Stimulated activated CD8-positive, alpha-beta memory T cell treated with anti-CD3 and anti-CD28 coated beads, Interleukin-15, amount 100 ng/mL, for 48 hours (primary cell): ENCODE measurements at places on chromosomes 4 and X.

DNA sequence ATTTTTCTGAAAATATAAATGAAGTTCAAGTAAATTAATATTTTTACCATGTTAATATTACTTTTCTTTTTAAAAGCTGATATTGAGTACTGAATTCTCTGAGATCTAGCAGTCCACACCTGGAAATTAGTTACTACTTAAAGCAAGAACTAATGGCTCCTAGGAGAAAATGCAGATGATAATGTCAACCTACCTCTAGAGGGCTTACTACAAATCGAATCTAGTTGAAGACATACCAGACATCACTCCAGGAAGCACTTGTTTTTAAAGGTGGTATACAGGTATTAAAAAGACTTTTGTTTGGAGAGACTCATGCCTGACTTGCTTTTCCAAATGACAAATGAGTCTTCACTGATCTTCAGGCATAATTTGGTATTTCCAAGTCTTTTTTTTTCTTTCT lies 516.4 kb upstream of the BOD1L1 start:
- no peak for DNase-seq

- DNase-seq = no peak
Measured at GRCh38 chr4:172011196-172011595, 198.0 kb downstream of the GALNTL6 start.

DNA sequence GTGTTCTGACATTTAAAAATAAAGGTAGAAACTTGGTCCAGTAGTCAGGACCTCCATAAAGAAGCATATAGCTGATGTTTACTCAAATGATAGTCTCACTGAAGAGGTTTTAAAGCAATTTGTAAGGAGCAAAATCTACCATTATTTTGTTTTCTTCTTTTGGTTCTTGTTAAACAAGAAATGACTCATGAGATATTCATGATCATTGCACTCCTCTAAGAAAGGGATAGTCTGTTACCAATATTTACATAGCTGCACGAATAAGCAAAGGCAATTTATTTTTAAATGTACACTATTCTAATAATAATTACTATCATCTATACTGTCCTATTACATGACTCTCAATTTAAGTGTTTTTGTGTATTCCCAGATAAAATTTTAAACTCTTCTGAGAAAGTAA lies 397.9 kb downstream of the FAM47B start:
- no peak for DNase-seq

GRCh38 chr4:98728433-98728832 lies 70.0 kb upstream of the TSPAN5 start:
- DNase-seq = no peak

- no peak for DNase-seq
Measured at GRCh38 chrX:68114573-68115129, 318.6 kb downstream of the OPHN1 start.

GRCh38 chr4:159298502-159298901 lies 195.6 kb downstream of the RAPGEF2 start:
- no peak for DNase-seq

DNA sequence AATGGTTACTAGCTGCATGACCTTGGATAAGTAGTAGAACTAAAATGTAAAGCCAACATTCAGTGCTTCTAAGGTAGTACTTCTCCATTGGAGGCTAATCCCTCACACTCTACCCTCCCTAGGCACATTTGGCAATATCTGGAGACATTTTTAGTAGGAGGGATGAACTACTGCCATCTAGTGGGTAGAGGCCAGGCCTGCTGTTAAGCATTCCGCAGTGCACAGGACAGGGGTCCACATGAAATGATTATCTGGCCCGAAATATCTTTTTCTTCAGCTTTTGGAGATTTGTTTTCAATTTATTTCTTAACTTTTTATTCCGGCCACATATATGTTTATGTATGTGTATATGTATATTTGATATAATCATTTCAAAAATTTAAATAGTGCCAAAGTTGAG lies 36.0 kb upstream of the SPANXC start:
- DNase-seq = no peak

GRCh38 chrX:110163488-110163887 lies 154.4 kb downstream of the AMMECR1 start:
- no peak for DNase-seq

DNA sequence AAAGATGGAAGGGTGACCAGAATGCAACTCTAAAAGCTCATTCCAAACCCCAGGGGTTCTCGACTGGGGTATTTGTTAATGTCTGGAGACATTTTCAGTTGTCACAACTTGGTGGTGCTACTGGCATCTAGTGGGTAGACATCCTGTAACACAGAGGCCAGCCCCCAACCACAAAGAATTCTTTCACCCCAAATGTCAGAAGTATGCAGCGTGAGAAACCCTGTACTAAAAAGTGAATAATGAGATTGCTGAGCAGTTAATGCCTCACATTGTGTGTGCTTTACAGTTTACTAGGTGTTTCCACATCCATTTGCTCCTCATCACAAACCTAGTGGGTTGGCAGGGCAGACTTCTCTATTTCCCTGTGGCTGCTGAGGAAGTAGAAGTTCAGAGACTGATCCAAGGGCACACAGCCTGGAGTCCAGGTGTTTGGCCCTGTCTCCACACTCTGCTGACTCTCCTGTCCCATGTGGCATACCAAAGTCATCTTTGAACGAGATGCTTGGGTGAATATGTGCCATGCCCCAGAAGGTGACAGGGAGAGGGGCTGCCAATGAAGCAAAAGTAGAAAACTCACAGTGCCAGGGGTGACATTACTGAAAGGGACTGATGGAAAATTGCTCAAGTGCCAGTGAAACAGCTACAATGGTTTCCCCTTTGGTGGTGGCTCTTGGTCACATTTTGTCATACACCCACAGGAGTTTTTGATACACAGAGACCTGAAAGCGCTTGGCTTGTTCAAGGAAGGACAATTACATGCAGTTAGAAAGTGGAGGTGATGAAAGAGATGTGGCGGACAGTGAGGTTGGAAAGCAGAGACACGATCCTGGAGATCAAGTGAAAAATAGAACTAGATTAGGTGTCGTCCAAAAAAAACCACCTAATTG lies 10.1 kb upstream of the TMEM154 start:
- DNase-seq = no peak

DNA sequence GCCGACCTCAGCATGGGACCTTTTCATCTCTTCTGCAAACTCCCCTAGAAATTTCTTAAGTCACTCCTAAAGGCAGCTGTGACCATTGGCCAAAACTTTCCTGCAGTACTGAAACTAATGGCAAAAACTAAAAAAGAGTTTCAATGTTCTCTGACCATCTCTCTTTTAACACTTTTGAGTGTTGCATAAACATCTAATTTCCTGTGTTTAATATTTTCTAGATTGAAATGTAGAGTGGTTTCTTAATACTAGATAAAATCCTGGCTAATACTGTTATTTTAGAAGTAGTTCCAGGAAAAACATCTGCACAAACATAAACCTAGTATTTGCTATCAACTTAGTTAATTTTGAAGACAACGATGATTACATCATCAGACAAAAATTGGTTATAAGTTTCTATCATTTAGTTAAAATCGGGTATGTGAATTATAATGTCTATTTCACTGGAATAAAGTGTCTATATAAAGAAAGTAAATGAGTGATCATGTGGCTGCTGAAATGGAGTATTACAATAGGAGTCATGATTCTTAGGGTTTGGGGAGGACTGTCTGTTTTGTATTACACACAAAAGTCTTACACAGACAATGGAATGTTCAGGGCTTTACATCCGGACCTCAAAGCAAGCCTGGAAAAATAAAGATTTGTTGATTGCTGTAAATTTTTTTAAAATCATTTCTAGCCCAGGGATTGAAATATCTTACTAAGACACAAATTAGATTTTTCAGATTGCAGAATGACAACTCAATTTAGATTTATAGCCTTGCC lies 1323.4 kb downstream of the C4orf33 start:
- no peak for DNase-seq

- no peak for DNase-seq
Measured at GRCh38 chr4:35464964-35465528, 779.3 kb downstream of the ARAP2 start.

GRCh38 chr4:139957986-139958738 lies 195.8 kb downstream of the MAML3 start:
- DNase-seq = no peak

DNA sequence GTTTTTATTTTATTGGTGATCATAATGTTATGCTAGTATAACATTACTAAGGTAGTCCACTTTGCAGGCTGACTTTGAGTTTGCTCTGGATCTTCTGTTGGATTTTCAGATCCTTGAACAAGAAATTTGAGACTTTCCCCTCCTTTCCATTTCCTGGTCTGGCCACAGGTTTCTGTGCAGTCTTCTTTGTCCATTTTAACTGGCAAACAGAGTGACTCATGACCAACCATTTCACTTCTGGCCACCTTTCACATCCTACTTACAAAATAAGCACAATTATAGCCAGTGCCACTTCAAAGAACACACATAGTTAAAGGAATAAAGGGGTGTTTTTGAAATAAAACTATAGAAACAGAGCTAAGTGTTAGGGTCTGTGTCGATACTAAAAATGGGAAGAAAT lies 8.4 kb downstream of the ANK2 start:
- no peak for DNase-seq

GRCh38 chr4:38865445-38865844 lies 2.2 kb upstream of the FAM114A1 start:
- DNase-seq = no peak

GRCh38 chr4:60327651-60328050 lies 872.5 kb upstream of the ADGRL3 start:
- no peak for DNase-seq

DNA sequence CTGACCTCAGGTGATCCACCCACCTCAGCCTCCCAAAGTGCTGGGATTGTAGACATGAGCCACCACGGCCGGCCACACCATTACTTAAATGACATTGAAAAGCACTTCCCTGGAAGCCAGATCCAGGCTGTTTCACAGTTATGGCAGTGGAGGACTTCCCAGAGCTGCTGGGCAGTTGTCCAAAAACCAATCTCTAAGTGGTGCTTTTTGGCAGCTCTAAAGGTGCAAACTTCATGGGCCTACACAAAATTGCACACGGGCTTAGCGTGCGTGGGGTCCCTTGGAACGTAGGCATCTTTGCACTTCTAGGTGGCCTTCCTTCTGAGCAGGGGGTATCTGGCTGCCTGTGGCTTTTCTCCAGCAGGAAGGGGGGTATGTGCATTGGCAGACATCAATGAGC lies 172.3 kb downstream of the SHOX start:
- DNase-seq = no peak

- DNase-seq = no peak
Measured at GRCh38 chr4:6892190-6892908, 17.3 kb upstream of the TBC1D14 start.

DNA sequence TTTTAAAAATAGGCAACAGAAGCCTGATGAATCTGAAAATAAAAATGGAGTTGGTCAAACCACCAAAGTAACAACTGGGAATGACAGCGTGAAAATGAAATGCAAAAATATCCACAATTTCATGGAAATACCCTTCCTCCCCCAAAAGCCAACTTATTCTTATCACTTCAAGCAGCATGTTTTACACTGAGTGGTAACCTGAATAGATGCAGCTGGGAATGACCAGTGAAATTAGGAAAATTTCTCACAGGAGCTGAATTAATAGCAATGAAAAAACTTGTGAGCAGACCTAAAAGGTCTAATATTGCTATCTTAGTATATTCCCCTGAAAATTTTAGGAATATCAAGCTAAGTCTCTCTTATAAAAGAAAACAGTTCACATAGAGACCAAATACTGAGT lies 239.0 kb downstream of the PCDH18 start:
- no peak for DNase-seq

DNA sequence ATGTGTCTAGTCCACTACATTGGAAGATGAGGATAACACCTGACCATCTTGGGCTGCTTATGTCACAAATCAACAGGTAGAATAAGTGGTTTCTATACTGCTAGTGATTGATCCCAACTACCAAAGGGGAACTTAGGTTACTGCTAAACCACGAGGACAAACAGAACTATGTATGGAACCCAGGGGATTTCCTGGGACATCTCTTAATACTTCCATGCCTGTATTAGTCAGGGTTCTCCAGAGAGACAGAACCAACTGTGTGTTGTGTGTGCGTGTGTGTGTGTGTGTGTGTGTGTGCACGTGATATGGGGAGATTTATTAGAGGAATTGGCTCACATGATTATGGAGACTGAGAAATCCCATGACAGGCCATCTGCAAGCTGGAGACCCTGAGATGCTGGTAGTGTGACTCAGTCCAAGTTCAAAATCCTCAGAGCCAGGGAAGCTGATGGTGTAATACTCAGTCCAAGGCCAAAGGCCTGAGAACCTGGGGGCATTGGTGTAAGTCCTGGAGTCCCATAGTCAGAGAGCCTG lies 16.2 kb upstream of the AFF1 start:
- DNase-seq = no peak

- DNase-seq = no peak
Measured at GRCh38 chr4:79650794-79651431, 242.9 kb upstream of the GK2 start.

GRCh38 chr4:53067125-53067802 lies 205.1 kb downstream of the RASL11B start:
- DNase-seq = no peak

DNA sequence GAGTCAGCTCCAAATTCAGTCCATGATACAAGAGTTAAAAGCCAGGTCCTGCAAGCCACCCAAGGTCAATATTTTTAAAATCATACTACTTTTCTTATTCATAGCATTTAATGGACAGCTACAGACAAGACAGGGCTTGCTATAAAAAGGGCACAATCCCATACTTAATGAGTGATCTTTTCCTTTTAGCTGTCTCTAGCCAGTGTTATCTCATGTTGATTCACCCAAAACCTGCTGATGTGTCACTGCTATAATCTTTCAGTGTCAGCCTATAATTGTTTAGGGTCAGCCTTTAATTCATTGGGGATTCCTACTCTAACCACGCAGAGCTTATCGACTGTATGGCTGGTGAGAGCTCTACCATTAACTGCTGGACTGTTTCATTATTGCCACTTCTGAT lies 51.2 kb upstream of the HCCS start:
- no peak for DNase-seq

DNA sequence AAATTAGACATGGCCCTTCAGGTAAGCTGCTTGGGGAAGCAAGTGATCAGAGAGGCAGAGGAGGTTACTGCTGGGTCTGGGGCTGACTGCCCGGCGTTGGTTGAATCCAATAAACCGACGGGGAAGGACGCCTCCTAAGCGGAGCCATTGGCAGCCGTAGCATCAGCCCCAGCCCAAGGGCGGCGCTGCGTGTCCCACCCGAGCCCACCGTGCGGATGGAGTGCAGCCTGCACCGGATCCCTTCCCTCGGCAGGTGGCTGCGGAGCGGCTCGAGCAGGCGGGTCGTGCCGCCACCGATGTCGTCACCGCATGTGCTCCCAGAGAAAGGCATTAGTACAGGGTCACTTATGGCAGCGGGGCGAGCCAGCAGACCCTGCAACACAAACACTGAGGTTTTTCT lies 82.1 kb downstream of the ALPK1 start:
- no peak for DNase-seq

GRCh38 chrX:108223585-108223984 lies 132.0 kb downstream of the ATG4A start:
- no peak for DNase-seq

- DNase-seq = no peak
Measured at GRCh38 chr4:54575919-54576318, 81.8 kb upstream of the KIT start.

GRCh38 chrX:17738737-17739535 lies 1.6 kb downstream of the SCML1 start:
- no peak for DNase-seq

GRCh38 chrX:39309018-39309635 lies 507.9 kb downstream of the MID1IP1 start:
- peak; percentile 38 for DNase-seq
